ENCODE measurements at places on chromosomes 3 and 15. TPM values are rescaled to one million over a fixed set of nuclear protein-coding genes. Genes with fewer than 3 reads are reported as not detected.

GRCh38 chr3:86381247-86381646 lies 609.7 kb downstream of the VGLL3 start:
- DNase-seq: no peak

- no peak for DNase-seq
Measured at GRCh38 chr3:143720381-143720780, 127.9 kb downstream of the SLC9A9 start.

- no peak for DNase-seq
Measured at GRCh38 chr3:175495331-175495730, 636.2 kb downstream of the NAALADL2 start.

GRCh38 chr3:32240159-32240545 lies 1.7 kb downstream of the CMTM8 start:
- peak; percentile 6 for DNase-seq

- peak; percentile 96 for DNase-seq
Measured at GRCh38 chr3:64207289-64208080, 17.8 kb downstream of the PRICKLE2 start.

- no peak for DNase-seq
Measured at GRCh38 chr3:13261104-13261830, 158.9 kb downstream of the NUP210 start.

The ANKRD63 gene
- not detected for total RNA-seq

The GPR171 gene
- not detected for total RNA-seq
